Stimulated activated CD8-positive, alpha-beta memory T cell treated with anti-CD3 and anti-CD28 coated beads, Interleukin-4, amount 100 ng/mL, for 1 hour (primary cell): ENCODE measurements at places on chromosomes 13 and 19.

DNA sequence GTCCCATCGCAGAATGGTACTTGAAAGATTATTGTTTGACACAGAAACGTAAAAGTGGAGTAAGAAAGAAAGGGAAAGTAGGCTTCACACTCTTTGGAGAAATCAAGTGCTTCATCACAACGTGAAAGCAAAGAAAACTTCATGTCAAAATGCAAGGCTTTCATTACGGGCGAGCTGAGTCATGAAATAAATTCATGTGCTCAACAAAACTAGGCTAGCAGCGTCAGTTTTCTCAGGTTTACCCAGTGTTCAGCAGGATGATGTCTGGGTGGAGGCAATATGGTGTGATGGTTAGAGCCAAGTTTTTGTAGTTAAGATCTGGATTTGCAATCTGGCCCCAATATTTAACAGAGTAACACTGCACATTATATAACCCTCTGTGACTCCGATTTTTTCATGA is 128.0 kb downstream of the TRPC4 start:
- no peak for DNase-seq

GRCh38 chr19:6374711-6375410 is 872 bp downstream of the PSPN start:
- no peak for DNase-seq

DNA sequence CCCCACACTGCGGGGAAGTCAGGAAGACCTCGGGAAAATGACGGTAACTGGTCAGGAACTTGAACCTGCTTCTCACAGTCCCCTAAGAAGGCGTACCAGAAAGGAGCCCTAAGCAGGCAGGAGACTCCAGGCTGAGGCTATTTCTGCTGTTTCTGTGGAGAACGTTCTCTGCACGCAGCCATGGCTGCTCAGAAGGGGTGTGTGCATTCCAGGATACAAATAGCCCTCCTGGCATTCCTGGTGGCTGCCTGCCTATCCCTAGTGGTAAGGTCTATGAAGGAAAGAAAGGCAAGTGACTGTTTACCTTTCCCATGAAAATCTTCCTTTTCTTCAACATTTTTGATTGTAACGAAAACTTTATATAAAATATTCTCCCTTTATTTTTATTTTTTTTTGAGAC is 2.5 kb downstream of the SGCG start:
- DNase-seq, result no peak

- no peak for DNase-seq
Observed at GRCh38 chr19:35509018-35509652, 4.3 kb downstream of the DMKN start.

GRCh38 chr13:95896301-95896700 is 156.9 kb downstream of the UGGT2 start:
- no peak for DNase-seq

- no peak for DNase-seq
Observed at GRCh38 chr19:17582613-17583012, 27.2 kb downstream of the COLGALT1 start.

- DNase-seq, result no peak
Observed at GRCh38 chr13:38767506-38768265, 80.8 kb downstream of the FREM2 start.

- no peak for DNase-seq
Observed at GRCh38 chr13:19181021-19181620, 503 bp downstream of the TUBA3C start.

DNA sequence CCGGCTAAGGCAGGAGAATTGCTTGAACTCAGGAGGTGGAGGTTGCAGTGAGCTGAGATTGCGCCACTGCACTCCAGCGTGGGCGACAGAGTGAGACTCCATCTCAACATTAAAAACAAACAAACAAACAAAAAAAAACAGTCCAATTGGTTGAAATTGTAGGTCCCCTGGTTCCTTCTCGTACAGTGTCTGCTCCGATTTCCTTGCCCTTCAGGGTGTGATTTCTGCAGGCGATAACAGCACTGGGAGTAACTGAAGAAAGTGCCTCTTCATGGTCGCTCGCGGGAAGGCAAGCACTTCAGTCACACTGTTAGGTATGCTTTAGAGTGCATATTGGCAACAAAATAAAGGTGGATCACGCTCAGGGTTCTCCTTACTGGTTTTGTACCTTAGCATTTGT is 39.7 kb downstream of the TPT1 start:
- no peak for DNase-seq

- no peak for DNase-seq
Observed at GRCh38 chr19:2613507-2614295, 88.8 kb downstream of the GNG7 start.

- DNase-seq, result no peak
Observed at GRCh38 chr19:33309826-33310225, 7.5 kb upstream of the CEBPA start.

DNA sequence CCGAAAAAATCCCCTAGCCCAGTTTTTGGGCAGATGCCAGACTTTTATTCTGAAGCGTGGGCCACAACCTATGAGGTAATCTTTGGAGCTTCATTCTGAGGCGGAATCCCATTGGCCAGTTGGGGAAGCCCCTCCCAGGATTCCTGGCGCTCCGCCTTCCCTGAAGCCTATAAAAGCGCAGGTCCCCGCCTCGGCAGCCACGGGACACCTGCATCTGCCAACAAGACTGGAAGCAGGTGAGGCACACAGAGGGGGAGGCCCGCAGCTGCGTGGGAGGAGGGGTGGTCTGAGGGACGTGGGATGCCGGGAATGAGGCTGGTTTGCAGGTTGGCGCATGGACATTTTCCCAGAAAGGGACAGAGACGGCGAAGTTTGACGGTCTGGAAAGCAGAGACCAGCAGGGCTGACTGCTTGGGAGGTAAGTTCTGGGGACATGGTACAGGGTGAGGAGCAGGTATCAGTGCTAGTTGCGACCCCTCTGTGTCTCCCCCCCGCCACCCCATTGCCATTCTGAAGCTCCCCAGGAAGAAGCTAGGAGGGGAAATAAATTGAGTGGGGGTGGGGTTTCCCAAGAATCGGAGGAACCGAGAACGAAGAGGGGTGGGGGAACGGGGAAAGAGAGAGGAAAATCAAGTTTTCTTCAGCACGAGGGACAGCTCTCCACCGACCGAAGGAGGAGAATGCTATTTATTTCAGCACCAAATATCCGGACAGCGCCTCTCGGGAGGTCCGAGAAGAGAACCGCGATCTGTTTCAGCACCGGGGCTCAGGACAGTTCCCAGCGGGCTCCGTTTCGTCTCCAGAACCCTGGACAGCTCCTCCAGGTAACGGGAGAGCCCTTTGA is 22.4 kb upstream of the FEM1A start:
- DNase-seq, result peak; percentile 36

DNA sequence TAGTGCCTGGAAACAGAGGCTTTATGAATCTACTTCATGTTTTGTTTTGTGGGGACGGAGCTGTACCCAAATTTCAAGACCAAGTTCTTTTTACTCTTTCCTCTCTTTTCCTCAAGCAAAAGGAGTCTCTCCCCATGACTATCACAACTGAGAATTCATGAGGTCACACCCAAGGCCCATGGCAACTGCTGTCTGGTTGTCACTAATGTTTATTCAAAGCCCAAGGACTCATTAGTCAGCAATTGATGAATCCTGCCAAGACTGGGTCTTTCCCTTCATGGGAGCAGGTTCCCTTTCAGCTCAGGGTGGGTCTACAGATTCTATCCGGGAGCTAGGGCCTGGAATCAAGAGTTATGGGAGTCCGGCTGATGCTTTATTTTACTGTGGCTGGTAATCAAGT is 441.5 kb upstream of the PCDH20 start:
- no peak for DNase-seq

DNA sequence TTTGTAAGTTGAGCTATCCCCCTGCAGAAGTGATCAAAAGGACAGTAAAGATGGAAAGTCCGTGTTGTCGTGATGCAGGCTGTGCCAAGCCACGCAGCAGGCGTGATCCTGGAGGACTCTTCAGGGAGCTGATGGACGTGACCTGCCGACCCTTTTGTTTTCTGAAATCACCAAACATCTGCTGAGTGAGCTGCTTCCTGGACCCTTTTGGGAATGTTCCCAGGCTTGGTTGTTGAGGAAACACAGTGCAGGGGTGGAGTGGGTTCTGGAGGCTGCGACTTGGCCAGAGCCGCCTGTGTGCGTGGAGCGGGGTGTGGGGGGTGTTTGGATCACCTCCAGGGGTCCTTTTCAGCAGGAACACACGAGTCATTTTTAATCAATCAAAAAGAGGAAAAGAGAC is 15.4 kb upstream of the CPAMD8 start:
- no peak for DNase-seq

DNA sequence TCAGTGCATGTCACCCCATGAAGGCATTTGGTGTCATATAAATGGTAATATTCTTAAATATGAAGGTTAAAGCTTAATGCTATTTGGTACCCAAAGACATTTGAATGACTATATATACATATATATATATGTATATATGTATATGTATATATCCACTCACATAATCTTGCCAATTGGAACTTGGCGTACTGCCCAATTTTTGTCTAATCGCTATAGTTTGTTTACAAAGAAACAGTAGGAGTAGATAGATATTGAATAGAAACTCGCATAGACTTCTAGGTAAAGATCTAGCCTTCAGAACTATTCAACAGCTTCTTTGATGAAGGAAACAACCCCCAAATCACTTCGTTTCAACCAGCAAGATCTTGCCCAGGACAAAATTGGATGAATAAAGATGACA is 24.1 kb downstream of the KLF5 start:
- no peak for DNase-seq

- no peak for DNase-seq
Observed at GRCh38 chr19:5023128-5023571, 54.2 kb downstream of the KDM4B start.

- peak; percentile 66 for DNase-seq
Observed at GRCh38 chr19:18282021-18282787, 782 bp upstream of the JUND start.

- DNase-seq, result no peak
Observed at GRCh38 chr13:72757792-72758535, 23.7 kb downstream of the DIS3 start.

- DNase-seq, result no peak
Observed at GRCh38 chr13:75636436-75637180, 478 bp downstream of the LMO7 start.

- no peak for DNase-seq
Observed at GRCh38 chr13:111659842-111660241, 339.4 kb downstream of the TEX29 start.
